ENCODE measurements at places on chromosomes 3 and 15.

DNA sequence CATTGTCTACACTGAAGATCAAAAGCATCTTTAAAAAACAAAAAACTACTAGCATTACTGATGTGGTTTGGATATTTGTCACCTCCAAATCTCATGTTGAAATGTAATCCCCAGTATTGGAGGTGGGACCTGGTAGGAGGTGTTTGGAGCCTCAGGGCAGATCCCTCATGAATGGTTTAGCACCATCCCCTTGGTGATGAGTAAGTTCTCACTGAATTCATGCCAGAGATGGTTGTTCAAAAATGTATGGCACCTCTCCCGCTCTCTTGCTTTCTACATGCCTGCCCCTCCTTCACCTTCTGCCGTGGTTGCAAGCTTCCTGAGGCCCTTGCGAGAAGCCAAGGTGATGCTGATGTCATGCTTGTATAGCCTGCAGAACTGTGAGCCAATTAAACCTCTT, 136.6 kb upstream of the FHIT start:
- DNase-seq = no peak

- DNase-seq = no peak
Measured at GRCh38 chr15:94230431-94230882, 904 bp upstream of the MCTP2 start.

DNA sequence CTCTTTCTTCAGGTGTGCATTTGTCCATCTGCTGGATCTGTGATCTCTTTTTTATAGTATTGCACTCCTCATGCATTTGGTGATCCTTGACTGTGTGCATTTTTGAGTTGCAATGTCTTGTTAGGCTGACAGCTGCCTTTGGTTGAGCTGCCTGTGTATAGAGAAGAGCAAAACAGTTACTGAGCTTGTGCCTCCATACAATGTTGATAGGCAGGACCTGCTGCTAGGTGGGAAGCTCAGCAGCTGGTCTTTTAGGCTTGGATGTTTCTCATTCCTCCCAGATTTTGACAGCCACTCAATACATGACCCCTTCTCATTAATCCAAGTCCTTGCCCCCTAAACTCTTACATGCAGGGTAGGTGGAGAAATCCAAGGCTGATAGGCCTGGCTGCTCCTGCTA, 74.8 kb upstream of the PIAS1 start:
- no peak for DNase-seq

DNA sequence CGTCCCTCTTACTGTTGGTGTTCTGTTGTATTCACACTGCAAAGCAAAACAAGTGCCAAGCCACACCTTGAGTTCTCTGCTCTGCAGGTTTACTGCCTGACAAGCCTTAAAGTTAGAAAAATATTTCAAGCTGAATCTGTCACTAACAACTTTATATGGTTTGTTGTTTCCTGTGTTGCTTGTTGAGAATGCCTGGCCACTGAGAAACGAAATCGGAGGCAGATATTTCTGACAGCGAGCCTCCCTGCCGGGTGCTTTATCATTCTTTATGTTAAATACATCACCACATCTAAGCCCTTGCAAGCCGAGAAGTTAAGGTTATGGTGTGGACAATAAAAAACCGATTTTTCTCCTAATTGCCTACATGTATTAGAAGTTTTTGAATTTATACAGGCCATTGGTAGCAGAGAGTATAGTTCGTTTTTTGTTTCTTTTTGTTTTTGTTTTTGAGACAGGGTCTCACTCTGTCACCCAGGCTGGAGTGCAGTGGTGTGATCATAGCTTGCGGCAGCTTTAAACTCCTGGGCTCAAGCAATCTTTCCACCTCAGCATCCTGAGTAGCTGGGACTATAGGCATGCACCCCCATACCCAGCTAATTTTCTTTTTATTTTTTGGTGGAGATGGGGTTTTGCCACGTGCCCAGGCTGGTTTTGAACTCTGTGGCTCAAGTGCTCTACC, 188.4 kb upstream of the ICE2 start:
- no peak for DNase-seq

DNA sequence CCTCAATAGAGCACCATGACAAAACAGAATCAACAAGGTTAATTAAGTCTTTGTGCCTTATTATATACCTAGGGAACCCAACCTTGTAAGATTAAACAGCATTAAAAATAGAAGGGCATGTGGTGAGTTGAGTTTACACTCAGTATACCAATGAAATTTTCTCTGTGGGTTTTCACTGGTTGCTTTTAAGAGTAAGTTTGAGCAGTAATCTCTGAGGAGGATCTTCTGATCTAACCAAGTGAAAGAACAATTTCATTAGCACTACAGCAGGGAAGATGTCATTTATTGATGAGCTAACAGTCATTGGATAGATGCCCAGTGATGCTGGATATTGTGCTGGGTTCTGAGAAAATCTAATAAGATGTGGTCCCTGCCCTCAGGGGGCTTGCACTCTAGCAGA, 26.9 kb upstream of the AKAP13 start:
- no peak for DNase-seq

GRCh38 chr15:76987896-76988860, 6.7 kb upstream of the PSTPIP1 start:
- DNase-seq = no peak

DNA sequence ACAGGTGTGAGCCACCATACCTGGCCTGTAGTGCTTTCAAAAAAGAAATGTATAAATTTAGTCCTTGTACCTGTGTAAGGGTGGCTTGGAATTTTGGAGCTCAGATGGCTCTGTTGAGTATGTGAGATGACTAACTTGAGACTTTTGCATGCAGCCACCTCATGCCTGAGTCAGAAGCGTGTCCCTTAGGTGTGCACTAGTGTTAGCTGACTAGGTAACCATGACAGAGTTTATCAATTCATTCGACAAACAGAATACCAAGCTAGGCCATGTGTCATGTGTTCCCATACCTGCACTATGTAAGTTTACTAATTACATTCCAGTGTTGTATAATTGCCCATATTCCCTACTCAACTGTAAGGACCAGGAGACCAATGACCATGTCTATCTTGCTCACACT, 4.0 kb upstream of the ZNF639 start:
- no peak for DNase-seq

- no peak for DNase-seq
Measured at GRCh38 chr15:89820666-89821611, 6.3 kb upstream of the ANPEP start.

GRCh38 chr3:16513141-16514020, at the start of gene RFTN1:
TSS of gene RFTN1 (minus strand) at chr3:16513699. CDS start at chr3:16493869, 19,830 bp downstream.
- no peak for DNase-seq

DNA sequence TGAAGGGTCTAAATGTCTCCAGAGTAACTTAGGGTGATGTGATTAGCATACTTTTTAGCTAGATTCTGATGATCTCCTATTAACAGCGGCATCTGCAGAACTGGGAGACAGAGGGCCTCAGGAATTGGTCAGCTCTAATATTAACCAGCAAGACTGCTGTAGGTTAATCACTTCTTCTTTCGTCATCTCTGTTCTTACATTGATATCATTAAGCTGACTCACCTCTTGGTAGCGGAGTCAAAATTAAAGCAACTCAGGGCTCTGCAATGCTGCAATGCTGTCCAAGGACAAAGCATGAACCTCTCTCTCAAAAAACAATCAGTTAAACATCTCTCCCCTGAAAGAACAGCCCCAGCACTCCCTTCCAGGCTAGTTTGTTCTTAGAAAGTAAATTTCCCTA, 57.5 kb upstream of the TRA2B start:
- DNase-seq = no peak

- no peak for DNase-seq
Measured at GRCh38 chr15:36356978-36357601, 222.3 kb upstream of the CDIN1 start.

DNA sequence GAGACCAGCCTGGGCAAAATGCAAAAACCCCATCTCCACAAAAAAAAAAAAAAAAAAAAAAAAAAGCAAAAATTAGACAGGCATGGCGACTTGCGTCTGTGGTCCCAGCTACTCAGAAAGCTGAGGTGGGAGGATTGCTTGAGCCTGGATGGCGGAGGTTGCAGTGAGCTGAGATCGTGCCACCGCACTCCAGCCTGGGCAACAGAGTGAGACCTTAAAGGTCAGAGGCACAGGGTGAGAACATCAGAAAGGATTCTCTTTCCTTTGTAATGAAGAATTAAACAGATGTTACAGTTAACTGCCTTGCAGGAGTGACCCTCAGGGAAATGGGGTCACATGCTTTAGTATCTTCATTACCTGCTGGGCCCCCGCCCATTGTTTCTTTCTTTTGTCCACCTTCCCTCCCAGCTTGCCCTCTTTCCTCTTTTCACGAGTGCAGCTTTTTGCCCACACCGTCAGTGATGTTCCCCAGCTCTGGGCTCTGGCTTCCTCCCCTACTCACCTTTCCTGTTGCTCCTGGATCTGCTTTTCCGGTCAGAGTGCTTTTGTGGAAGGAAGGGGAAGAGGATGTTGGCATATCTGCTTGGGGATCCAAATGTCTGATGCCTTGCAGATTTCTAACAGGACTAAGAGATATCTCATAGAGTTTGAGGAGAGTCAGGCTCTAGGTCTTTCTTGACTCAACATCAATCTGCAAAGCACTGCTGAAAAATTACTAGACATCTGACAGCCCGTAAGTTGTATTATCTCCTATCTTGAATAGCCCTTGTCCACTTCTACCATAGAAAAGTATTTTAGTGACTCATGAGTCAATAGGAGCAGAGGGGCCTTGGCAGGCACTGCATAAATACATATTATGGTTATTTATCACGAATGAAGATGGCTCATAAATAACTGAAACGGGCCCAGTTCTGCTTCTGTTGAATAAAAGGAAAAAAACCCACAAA, 35.6 kb upstream of the NDUFB4 start:
- no peak for DNase-seq

GRCh38 chr3:101521211-101521701, 8.2 kb upstream of the SENP7 start:
- no peak for DNase-seq

DNA sequence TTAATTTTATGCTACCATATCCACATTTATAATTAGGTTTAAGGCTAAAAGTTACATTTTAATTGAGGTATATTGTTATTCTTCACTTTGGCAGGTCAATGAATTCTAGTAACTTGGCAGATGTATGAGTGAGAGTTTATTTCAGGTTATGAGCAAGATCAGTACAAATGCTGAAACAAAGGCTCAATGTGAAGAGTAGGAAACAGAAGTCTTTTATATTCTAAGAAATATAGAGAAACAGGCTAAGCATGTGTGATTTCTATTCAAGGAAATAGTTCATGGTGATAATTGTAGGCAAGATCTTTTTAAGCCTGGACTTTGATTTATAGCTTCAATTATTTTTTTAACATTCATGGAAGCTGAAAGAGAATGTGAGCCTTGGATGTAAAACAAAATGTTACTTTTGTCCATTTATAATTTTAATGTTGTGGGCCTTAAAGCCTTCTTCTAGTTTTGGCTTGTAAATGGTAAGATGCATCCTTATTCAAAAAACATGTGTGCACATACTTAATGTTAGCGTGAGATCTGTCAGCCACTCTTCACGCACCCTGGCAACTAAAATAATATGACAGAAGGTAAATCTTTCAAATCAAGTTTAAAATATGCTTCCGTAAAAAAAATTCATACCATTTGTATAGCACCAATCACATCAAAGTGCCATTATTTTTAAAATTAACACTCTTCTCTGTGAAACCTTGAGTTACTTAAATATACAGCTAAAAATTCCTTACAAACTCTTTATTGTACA, 22.8 kb upstream of the OSTN start:
- DNase-seq = no peak

DNA sequence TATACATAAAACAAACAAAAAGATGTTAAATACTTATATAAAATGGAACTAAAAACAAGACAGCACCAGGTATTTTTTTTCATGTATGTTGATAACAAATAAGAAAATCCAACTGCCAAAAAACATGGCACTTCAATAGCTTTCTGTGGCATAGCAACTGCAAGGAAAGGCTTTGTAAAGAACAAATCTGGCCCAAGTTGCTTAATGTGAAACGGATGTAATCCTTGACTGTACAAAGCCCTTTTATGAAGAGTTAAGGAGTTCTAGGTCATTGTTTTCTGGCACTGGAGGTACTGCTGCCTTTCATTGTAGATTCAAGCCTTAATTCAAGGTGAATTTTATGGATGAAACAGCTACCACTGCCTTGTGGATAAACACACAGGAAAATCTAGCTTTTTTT, 68.8 kb upstream of the SLC12A8 start:
- DNase-seq = no peak

DNA sequence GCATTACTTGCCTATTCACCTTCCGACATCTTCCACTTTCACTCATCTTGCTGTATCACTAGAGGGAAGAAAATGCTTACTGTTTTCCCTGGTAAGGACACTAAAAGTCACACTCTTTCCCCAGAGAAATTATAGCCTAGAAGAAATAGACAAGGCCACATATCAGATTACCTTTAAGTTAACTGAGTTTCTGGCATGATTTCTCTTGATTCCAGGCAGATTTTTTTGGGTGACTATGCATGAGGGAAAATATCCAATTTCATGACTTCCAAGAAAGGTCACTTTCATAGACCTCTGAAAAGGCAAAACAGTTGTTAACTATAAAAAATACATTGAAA, 30.3 kb downstream of the TCF12 start:
- no peak for DNase-seq

DNA sequence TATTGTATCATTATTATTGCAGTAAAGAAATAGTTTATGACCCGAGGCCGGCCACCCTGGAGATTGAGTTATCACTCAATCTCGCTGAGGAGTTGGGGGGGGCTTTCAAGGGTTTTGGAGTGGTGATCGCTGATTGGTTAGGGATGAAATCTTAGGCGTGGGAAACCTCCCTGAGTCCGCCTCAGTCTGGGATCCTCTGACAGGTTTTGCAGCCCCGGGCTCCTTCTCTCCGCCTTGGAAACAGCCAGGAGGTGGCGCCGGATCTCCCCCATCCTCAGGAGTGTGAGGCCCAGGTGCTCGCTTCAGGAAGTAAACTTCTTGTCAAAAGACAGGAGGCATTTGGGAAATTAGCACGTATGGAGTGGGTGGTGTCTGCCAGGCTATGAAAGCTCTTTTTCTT, 41.1 kb upstream of the SEC61A1 start:
- no peak for DNase-seq

- no peak for DNase-seq
Measured at GRCh38 chr15:87496109-87496508, 760.4 kb downstream of the NTRK3 start.

- DNase-seq = no peak
Measured at GRCh38 chr3:26636096-26636727, 13.6 kb downstream of the LRRC3B start.

DNA sequence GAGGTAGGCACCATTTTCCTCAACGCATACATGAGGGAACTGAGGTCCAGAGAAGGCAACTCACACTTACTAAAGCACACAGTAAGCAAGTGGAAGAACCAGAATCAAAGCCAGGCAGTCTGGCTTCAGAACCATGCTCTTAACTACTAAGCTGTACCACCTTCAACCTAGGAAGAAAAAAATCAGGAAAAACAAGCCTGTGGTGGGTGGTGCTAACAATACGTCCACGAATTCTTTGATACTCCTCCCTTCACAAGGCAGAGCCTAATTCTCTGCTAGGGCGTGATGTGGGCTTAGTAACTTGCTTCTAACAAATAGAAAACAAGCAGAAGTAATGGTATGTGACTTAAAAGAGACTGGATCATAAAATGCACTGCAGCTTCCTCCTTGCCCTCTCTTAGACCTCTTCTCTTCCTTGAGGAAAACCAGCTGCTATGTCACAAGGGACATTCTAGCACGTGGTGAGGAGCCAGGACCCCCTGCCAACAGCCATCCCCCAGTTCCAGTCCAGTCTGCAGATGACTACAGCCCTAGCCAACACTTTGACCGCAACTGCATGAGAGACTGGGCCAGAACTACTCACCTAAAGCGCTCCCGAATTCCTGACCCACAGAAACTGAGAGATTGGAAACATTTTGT, 36.9 kb downstream of the HACD2 start:
- DNase-seq = no peak

Measured in nucleus accumbens (tissue), 56 donors.